ENCODE measurements at places on chromosomes 4 and X.

GRCh38 chr4:153113838-153114105 is 90.5 kb upstream of the TRIM2 start:
- DNase-seq: no peak

GRCh38 chrX:153004780-153005179 is 10.9 kb upstream of the PNMA5 start:
- DNase-seq: no peak

DNA sequence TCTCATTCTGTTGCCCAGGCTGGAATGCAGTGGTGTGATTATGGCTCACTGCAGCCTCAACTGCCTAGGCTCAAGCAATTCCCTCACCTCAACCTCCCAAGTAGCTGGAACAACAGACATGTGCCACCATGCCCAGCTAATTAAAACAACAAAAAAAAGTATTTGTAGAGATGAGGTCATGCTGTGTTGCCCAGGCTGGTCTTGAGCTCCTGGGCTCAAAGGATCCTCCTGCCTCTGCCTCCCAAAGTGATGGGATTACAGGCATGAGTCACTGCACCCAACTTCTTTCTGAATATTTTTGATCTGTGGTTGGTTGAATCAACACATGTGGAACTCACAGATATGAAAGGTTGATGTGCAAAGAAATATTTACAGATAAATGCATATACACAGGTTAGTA is 18.5 kb upstream of the SEPTIN11 start:
- no peak for DNase-seq

DNA sequence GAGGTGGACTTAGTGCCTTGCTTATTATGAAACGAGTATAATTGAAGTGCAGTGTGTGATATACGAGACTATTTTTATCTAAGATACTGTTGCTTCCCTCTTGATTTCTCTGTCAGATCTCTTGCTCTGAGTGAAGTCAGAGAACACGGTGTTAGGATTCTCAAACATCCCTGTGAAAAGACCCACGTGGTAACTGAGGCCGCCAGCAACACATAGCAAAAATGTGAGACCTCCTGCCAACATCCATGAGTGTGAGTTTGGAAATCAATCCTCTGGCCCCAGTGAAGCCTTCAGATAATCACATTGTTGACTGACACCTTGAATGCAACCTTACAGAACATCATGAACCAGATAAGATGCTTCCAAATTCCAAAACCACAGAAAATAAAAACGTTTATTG is 954.4 kb downstream of the FAT4 start:
- no peak for DNase-seq

GRCh38 chrX:83934220-83934619 is 73.3 kb downstream of the CYLC1 start:
- DNase-seq: no peak

Measured in NCI-H187 (cell line).